ENCODE measurements at places on chromosomes 2 and 18. TPM values are rescaled to one million over a fixed set of nuclear protein-coding genes. Genes with fewer than 3 reads are reported as not detected.

The GNLY gene
- total RNA-seq: not detected

The NDC80 gene
- total RNA-seq: 3.0 TPM

The GYPC gene
- 31.3 TPM for total RNA-seq

GRCh38 chr2:28451793-28452533 is 43.9 kb upstream of the PLB1 start:
- no peak overlapping the region for H3K27ac ChIP-seq
- no peak for DNase-seq
- H3K4me3 ChIP-seq: no peak overlapping the region
- H3K4me1 ChIP-seq: peaks cover 25% of the 10 kb centered on the region
- H3K27me3 ChIP-seq: no peaks in the 10 kb centered on the region

GRCh38 chr2:61949458-61949713 is 43.9 kb downstream of the COMMD1 start:
- no peaks in the 10 kb centered on the region for H3K27me3 ChIP-seq
- peaks cover 20% of the 10 kb centered on the region for H3K4me1 ChIP-seq
- H3K27ac ChIP-seq: no peak overlapping the region
- DNase-seq: no peak
- no peaks in the 10 kb centered on the region for H3K36me3 ChIP-seq

DNA sequence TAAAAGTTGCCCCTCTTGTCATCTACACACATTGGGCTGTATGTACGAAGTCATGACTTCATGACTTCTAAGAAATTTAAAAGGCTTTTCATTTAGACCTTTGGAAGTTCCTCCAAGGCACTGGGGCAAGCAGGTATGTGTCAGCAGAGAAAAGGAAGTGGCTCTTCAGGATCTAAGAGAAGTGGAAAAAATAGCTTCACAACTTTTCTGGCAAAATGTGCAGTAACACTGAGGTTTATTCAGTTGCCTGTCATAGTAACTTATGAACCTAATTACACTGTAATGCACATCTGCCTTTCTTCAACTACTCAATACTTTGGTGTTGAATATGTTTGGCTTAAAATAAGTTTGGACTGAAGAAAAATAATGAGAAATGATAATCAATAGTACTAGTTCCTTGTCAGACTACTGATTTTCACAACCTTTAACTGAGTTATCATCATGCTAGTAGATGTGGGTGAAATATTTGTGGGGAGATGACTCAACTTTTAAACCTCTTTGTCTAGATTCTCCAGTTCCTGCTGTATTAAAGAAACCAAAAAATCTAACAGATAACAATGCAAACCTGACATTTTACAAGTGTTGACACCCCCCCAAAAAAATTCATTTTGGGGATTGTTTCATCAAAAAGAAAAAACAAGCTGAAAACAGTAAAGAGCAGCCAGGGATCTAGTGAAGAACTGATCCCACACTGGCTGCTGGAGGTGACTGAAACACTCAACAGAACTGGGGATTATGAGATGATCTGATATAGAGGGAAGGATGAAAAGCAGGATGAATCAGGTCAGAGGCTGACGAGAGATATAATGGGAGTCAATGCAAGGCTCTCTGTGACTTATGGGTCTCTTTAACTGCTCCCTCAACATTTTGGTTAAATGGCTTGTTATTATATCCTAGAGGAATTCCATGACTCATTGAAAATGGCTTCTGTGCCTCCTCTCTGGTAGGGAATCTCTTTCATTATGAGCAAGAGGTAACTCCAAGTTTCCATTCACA is 84.6 kb downstream of the COLEC12 start:
- H3K27me3 ChIP-seq: no peaks in the 10 kb centered on the region
- no peaks in the 10 kb centered on the region for H3K36me3 ChIP-seq
- H3K4me3 ChIP-seq: no peak overlapping the region
- no peaks in the 10 kb centered on the region for H3K4me1 ChIP-seq
- no peak for DNase-seq
- no peak overlapping the region for H3K27ac ChIP-seq

Measured in stomach (tissue), 19 donors.